NCI-H446 treated with DMSO at 0.1 percent for 48 hours (cell line): ENCODE measurements at places on chromosomes 1 and 21.

- DNase-seq = no peak
Measured at GRCh38 chr1:224643653-224644052, 27.5 kb downstream of the CNIH3 start.

DNA sequence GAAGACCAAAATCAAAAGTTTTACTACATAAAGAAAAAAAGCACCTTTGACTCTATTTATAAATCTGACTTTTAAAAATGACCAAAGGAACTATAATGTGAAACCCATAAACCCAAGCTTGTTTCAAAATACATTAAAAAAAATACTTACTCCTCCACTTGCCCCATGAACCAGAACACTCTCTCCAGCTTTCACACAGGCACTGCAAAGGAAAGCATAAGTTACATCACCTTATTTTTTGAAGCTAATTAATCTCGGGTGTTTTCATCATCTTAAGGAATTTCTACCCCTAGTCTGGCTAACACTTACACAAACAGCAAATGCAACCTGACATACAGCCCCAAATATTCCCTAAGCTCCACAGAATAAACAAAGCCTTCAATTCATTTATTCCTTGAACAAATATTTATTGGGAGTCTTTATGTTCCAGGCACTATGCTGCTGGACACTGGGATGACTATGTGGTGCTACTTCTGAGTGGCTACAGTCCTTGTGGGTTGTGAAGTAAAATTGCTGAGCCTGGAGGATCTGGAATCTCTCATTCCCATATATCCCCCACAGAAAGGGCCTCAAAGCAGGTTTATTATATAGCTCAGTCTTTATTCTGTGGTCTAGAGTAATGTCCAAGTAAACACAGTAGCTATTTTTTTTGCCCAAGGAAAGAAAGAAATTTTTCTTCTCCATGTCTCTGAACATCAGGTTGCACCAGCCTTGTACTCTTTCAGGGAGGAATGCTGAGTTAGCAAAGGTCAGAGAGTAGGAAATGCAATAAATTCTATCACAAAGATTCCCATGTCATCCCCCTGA lies 18.2 kb downstream of the CRYZ start:
- DNase-seq = no peak

- DNase-seq = no peak
Measured at GRCh38 chr1:167297222-167298214, 76.8 kb downstream of the POU2F1 start.

DNA sequence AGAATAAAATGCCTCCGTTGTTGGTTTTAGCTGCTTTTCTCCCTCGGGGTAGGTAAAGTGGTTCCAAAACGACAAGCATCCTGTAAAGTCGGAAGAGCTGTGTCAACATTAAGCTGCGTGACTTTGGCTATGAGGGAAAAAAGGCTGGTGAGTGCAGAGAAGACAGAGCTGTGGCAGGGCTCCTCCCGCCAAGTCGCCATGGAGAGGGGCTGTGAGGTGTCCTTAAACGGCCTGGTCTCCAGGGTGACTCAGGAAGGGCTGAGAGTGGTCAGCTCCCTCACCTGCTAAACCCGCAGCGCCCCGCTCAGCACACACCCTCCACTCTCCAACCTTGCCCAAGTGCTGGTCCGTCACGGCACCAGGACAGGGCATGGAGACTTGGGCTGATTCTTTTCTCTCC lies 91.6 kb upstream of the SAMD11 start:
- no peak for DNase-seq

DNA sequence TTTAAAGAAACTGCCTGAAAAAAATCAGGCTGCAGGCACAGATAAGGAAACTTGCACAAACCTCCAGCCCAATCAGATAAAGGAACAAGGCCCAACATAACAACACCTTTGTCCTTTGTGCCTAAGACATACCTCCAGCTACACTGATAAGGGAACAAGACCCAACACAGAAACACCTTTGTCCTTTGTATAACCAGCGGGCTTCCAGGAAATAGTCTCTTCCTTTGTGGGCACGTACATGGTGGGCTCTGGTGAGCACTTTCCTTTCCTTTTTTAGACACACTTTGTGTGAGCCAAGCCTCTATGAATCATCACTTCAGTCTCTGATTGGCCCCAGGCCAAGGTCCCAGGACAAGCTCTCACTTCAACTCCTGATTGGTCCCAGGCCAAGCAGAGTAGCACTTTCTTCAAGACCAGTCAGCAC lies 23.6 kb downstream of the ZNF670 start:
- DNase-seq = no peak

GRCh38 chr1:43757343-43758053 lies 50.2 kb downstream of the ST3GAL3 start:
- no peak for DNase-seq
